ENCODE measurements at places on chromosomes 2 and 18. TPM values are rescaled to one million over a fixed set of nuclear protein-coding genes. Genes with fewer than 3 reads are reported as not detected.

- DNase-seq = peak; percentile 92
Observed at GRCh38 chr2:28390241-28390745, 2.4 kb upstream of the FOSL2 start.

GRCh38 chr2:30981510-30981909 is 156.7 kb downstream of the GALNT14 start:
- no peak for DNase-seq

DNA sequence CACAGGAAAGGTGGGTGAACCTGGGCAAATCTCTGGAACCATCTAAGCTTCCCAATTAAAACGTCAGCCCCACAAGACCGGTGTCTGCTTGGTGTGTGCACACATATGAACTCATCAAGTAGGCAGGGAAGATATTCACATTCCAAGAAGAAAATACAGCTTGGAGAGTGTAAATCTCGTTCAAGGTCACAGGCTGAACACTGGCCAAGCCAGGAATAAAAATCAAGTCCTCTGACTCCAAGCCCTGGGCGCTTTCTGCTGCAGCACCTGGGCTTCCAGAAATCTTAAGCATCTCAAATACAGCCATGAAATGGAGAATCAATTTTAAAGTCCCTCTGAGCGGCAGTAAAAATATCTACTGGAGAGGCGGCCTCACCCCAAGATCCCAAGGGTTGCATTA is 150.9 kb downstream of the TWIST2 start:
- no peak for DNase-seq

GRCh38 chr2:15892151-15892880 is 48.0 kb upstream of the MYCN start:
- no peak for DNase-seq

- DNase-seq = peak; percentile 50
Observed at GRCh38 chr18:54215069-54215468, 9.4 kb downstream of the MBD2 start.

DNA sequence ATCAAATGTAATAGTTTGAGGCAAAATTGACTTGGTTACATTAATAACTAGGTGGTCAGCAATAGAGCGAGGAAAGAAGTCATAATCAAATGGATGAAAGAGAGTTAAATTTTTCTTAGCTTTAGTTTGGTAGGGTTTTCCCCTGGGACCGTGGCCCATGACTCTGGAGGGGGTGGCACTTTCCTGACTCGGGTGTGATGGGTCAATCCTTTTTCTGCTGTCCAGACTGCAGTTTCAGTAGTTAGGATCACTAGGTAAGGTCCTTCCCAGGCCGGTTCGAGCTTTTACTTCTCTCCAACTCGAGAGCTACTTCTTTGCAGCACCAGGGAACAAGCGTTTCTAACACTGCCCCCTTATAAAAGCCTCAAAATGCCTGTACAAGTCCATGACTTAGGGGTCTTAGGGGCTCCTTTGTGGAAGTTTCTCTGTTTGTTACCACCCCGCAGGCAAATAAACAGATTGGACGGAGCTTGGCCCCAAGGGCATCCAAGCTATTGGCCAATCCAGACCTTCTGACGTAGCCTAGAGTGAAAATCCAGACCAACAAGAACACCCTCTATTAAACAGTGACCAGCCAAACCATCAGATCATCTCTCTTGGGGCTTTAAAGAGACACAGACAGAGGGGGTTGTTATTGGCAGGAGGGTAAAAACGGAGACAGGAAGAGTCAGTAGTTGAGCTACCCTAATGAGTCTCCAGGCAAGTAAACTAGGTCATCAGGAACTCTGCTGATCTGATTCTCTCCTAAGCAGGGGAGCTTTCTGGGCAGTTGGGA is 9.4 kb upstream of the CEP68 start:
- DNase-seq = no peak

DNA sequence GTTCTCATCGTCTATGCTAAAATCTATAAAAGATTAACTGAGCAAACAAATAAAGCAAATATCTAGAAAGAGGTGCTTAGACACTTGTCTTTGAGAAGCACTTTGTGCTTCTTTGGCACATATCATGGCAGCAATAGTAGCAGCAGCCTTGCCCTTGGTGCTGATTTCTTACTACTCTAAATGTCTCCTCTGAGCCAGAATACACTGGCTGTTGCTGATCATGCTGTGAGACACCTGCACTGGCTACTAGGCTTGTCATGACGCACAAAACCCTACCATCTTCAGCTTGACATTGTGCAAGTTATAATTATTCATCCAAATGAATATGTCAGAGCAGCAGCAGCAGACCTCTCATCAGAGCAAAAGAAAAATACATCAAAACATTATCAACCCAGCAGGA is 46.7 kb downstream of the FANCL start:
- DNase-seq = no peak

DNA sequence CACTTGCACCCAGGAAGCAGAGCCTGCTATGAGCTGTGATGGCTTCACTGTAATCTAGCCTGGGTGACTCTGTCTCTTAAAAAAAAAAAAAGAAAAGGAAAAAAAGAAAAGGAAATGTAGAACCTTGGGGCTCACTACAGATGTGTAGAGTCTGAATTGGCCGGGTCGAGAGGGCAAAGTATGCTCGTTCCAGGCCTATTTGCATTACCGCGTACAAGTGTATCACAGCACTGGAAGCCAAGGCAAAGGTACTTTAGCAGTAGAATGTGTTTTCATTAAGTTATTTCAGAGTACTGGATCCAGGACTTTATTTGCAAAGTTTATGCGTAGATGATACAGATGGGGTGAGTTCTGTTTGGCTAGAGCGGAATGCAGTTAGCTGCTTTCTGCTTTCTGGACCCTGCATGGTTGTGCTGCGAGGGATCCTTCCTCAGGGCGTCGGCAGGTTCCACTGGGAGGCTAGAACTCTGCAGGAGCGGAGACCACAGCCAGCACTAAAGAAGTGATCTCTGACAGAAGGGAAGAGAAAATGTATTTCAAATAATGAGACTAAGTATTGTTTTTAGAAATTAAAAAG is 51.8 kb downstream of the LDLRAD4 start:
- DNase-seq = no peak

DNA sequence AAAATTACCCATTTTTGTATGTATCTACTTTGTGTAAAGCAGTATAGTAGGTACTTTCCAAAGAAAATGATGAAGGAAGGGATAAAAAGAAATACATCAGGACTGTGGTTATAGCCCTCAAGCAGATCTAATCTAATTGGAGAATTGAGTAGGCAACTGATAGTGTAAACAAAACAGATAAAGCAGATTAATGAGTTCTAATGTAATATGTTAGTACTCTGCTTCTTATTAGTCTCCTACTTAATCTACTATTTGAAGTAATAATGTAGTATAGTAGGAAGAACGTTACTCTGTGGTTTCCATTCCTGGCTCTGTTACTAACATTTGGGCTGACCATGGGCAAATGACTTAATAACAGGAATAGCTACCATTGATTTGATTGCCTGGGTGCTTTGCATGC is 250.7 kb downstream of the ARHGAP15 start:
- DNase-seq = no peak

Gene CRYGC
- total RNA-seq = not detected

Gene SPATA3
- total RNA-seq = not detected

Data from M059J (cell line).